T-cell (primary cell): ENCODE measurements at places on chromosomes 6 and 20.

DNA sequence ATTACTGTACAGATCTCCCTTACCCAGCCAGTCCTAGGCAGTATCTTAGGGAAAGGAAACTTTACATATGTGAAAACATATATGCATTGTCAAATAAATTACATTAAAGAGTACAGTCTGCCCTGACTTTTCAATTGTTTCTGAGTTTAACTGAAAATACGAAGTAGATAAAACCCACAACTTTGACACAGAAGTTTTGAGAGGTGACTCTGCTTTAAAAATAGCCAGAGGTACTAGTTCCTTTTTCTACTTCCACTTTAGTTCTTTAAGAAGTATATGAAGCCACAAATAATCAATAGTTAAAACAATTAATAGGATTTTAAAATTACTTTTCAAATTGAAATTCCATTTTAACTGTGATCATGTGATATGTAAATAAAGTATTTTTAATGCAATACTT lies 62.9 kb downstream of the BMP5 start:
- no peak for DNase-seq

DNA sequence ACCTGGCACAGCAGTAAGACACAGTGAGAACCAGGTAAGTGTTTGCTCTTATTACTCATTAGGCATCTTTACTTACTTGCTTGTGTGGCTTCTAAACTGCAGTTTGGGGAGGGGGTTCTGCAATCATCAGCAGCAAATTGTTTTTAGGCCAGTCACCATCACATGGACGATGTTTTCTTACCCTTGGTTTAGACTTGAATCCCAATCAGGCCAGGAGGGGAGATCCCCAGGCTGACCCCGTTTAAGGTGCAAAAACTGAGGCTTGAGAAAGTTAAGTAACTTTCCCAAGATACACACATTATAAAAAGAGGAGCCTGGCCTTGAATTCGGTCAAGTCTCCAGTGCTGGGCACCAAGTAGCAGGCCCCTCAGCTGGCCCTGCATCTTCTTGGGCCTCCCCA lies 51.8 kb upstream of the SLC32A1 start:
- DNase-seq = no peak

- DNase-seq = no peak
Measured at GRCh38 chr6:43992783-43993644, 134.2 kb downstream of the MRPL14 start.

GRCh38 chr6:167934426-167934864 lies 63.0 kb upstream of the KIF25 start:
- no peak for DNase-seq

DNA sequence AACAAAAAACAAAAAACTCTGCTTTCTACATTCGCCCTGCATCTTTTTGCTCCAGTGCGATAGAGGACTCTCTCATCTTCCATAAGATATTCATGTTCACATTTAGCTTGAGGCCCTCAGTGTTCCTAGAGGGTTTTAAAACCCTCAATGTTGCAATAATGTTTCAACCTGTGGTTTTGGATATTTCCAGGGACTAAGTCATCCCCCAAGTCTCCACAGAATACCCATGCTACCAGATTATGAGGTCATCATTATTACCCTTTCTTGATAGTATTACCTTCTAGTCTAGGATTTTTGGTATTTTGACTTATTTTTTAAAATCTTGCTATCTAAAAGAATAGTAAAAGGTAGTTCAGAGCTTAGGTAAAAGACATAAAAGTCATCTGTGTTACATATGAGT lies 480.5 kb upstream of the ID4 start:
- DNase-seq = no peak

GRCh38 chr20:20664795-20665589 lies 47.5 kb downstream of the RALGAPA2 start:
- DNase-seq = no peak

DNA sequence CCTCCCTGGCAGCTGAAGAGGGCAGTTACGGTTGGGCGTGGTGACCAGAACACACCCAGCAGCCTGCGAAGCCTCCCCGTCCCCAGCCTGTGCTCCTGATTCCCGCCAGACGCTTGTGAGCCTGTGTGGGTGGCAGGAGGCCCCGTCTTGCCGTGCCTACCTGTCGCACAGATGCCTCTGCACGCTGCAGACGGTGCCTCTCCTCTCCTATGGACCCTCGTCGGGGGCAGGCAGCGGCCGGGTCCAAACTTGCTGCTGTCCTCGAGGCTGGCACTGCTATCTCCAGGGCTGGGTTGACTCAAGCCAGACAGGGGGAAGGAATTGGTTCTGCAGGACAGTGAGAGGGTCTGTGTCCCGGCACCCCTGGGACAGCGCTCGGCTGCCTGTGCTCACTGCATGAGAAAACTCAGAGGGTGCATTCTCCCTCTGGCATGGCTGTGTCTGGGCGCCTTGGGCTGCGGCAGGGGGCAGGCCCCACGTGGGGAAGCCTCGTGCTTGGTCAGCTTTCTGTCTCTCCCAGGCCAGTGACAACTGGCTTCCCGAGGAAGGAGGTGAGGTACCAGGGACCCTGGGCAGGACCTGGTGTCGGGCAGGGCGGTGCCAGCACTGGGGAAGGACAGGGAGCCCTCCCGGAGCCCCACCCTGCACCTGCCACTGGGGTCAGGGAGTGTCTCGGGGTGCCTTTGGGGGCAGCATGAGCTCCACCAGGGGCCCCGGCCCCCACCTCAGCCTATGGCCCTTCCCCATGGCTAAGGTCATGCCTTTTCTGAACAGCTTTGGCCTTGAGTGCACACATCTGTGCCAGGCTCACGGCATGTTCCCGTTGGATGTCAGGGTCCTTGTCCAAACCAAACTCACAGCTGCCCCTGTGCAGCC lies 127.5 kb downstream of the TAF4 start:
- DNase-seq = no peak

- no peak for DNase-seq
Measured at GRCh38 chr6:17062871-17063440, 38.9 kb upstream of the STMND1 start.

- no peak for DNase-seq
Measured at GRCh38 chr6:134511984-134512683, 194.2 kb upstream of the SGK1 start.

DNA sequence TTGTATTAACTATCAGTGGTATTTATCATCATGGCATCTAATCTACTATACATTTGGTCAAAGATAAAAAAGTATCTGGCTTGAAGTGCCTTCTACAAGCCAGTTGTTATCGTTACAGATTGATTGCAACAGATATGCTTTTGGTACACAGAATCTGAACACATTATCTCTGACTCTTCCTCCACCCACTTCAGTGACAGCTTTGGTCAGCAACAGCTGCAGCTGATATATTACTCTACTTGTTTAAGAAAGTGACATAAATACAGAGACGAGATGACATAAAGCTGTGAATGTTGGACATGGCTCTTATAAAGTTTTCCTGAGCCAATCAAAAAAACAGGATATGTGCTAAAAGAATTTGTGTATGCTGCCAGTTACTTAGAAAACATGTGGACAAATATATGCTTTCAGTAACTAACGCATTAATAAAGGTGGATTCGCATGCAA lies 77.6 kb downstream of the HIVEP2 start:
- DNase-seq = no peak

- no peak for DNase-seq
Measured at GRCh38 chr6:40948570-40948969, 90.5 kb downstream of the UNC5CL start.

- peak; percentile 43 for DNase-seq
Measured at GRCh38 chr20:1108437-1108920, 9.9 kb upstream of the PSMF1 start.

- DNase-seq = no peak
Measured at GRCh38 chr6:36266913-36267644, 2.8 kb upstream of the PNPLA1 start.

DNA sequence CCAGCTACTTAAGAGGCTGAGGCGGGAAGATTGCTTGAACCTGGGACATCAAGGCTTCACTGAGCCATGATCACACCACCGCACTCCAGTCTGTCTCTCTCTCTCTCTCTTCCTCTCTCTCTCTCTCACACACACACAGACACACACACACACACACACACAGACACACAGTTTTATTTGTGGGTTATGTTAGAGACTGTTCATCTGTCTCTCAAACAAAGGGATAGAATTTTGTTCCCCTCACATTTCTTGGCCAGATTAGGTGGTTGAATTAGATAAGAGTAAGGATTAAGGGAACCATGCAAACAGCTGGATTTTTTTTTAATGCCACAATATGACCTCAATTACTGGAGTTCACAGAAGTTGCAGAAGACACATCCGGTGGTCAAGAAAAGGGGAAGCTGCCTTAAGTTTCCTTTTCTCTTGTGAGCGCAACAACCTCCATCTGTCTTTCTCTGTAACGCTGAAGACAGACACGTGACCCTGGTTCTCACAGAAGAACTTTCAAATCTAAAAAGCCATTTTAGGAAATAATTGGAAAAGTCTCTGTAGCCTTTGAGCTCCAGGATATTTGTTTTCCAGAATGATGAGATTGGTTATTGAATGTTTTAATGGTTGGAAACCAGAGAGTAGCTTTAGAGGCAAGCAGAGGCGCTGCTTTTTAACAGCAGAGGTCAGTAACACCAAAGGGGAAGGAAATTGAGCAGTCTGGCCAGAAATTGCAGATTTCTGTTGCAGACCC lies 32.9 kb upstream of the LGSN start:
- no peak for DNase-seq

DNA sequence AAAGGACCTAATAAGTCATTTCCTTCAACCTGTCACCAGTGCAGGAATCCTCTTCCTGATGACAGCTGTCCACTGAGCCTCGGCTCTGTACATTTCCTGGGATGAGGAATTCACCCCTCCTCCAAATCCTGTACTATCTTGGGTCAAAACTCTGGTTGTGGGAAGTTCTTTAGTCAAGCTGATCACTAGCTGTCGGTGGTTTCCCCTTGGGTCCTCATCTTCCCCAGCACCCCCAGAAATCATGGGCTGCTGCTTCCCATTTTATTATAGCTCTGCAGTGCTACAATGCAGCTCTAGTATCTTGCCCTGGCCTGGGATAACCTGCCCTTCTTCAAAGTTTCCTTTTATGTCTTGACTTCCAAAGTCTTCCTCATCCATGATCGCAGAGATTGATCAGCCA lies 14.6 kb upstream of the ADA start:
- no peak for DNase-seq
